Sigmoid colon (tissue), 7 donors: ENCODE measurements at places on chromosomes 1 and 21.

GRCh38 chr1:61162520-61163258 lies 80.3 kb downstream of the NFIA start:
- no peaks in the 10 kb centered on the region for H3K36me3 ChIP-seq

DNA sequence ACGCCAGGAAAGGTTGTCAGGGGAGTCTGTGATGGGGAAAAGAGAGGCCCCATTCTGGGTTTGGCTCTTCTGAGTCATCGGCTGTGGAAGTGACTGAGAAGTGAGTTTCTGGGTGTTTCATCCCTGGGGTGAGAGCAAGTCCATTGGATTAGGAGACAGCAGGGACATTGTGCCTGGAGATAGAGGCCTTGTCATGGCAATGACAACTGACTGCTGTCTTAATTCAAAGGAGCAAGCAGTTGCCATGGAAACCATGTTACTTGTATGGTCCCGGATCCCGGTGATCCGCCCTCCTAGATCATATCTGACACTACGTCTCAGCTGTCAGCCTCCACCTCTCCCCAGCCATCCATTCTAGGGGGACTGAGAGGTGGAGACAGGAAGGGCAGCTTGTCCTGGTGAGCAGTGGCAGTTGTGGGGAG lies 34.4 kb downstream of the KIAA0040 start:
- H3K4me3 ChIP-seq = no peak overlapping the region
- no peaks in the 10 kb centered on the region for H3K36me3 ChIP-seq
- no peaks in the 10 kb centered on the region for H3K4me1 ChIP-seq
- DNase-seq = no peak
- no peak overlapping the region for H3K27ac ChIP-seq

DNA sequence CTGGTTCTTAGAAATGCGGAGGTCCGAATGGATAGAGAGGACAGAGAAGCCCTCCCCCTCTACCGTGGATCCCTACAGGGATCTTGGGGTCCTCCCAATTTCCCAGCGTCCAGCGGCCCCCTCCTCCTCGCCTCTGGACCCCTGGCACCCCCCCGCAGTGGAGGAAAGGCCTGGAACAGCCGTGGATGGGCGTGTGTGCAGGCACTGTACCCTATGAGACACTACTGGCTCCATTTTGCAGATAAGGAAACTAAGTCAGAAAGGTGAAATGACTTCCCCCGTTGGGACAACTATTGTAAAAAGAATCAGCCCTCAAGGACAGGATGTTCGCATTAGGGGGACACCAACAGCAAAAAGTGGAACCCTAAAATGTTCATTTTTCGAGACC lies 931 bp upstream of the CLSTN1 start:
- H3K36me3 ChIP-seq = no peaks in the 10 kb centered on the region
- peak overlapping the region; percentile 93 for H3K4me3 ChIP-seq
- peaks cover 40% of the 10 kb centered on the region for H3K4me1 ChIP-seq
- H3K27ac ChIP-seq = peak overlapping the region; percentile 94

DNA sequence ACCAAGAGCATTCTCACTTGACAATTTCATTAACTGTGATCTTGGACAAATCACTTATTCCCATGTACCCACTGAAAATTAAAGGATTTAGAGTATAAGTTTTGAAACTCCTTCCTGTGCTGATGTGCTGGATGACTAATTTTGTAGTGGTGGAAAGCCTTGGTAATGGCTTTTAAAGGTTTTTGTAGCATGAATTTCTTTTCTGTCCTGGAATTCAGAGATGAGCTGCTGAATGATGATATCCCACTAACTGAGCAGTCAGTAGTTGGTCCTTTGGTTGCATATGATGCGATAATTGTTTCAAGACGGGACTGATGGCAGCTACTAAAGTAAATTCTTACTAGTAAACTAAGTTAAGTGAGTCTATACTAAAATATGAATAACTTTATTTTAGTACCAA lies 5.2 kb downstream of the RPL5 start:
- DNase-seq = no peak
- H3K27me3 ChIP-seq = no peaks in the 10 kb centered on the region
- H3K4me3 ChIP-seq = no peak overlapping the region
- peaks cover 74% of the 10 kb centered on the region for H3K4me1 ChIP-seq
- peaks cover 88% of the 10 kb centered on the region for H3K36me3 ChIP-seq

- H3K36me3 ChIP-seq = no peaks in the 10 kb centered on the region
- H3K27me3 ChIP-seq = no peaks in the 10 kb centered on the region
- no peaks in the 10 kb centered on the region for H3K4me1 ChIP-seq
- H3K27ac ChIP-seq = no peak overlapping the region
- no peak overlapping the region for H3K4me3 ChIP-seq
- DNase-seq = no peak
These were observed 43.9 kb downstream of the DSCAM start for GRCh38 chr21:40803101-40803500.

- no peaks in the 10 kb centered on the region for H3K36me3 ChIP-seq
- H3K27me3 ChIP-seq = no peaks in the 10 kb centered on the region
- peaks cover 20% of the 10 kb centered on the region for H3K4me1 ChIP-seq
- DNase-seq = peak; percentile 95
These were observed 106.9 kb upstream of the F3 start for GRCh38 chr1:94648225-94649007.

GRCh38 chr1:116372651-116373430 lies at the start of gene ATP1A1:
ATP1A1 (plus strand) TSS chr1:116373244; CDS start chr1:116373512, 268 bp downstream.
- H3K4me1 ChIP-seq = peaks cover 37% of the 10 kb centered on the region
- DNase-seq = peak; percentile 98
- H3K27me3 ChIP-seq = no peaks in the 10 kb centered on the region
- H3K27ac ChIP-seq = peak within 1 kb of the TSS; percentile 98
- peak within 1 kb of the TSS; percentile 99 for H3K4me3 ChIP-seq
- no peaks in the 10 kb centered on the region for H3K36me3 ChIP-seq

- no peaks in the 10 kb centered on the region for H3K36me3 ChIP-seq
- no peak overlapping the region for H3K4me3 ChIP-seq
- H3K27ac ChIP-seq = no peak overlapping the region
- no peak for DNase-seq
These were observed 236.1 kb upstream of the VAMP3 start for GRCh38 chr1:7535016-7535415.

GRCh38 chr1:223074445-223075300 lies 68.4 kb downstream of the TLR5 start:
- H3K4me3 ChIP-seq = no peak overlapping the region
- H3K27me3 ChIP-seq = no peaks in the 10 kb centered on the region
- H3K4me1 ChIP-seq = peaks cover 33% of the 10 kb centered on the region
- no peaks in the 10 kb centered on the region for H3K36me3 ChIP-seq

GRCh38 chr1:47828978-47829377 lies 168.2 kb downstream of the TRABD2B start:
- H3K4me3 ChIP-seq = no peak overlapping the region
- H3K27me3 ChIP-seq = no peaks in the 10 kb centered on the region
- no peak for DNase-seq
- no peaks in the 10 kb centered on the region for H3K36me3 ChIP-seq
- H3K4me1 ChIP-seq = no peaks in the 10 kb centered on the region

DNA sequence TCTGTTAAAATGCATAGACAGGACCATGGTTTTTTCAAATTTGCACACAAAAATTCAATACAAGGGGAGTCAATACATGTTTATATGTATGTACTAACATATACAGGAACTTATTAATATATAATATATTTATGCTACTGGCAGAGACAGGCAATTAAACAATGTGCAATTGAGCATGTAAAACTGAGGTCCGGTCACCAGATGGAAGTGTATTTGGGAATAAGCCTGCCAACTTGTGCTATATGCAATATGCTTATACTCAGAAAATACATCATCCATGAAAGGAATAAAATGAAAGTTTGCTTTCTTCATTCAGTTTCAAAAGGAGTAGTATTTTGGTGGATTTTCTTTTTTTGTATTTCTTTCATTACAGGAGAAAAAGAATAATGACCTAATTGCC lies 640.2 kb upstream of the CXADR start:
- no peaks in the 10 kb centered on the region for H3K27me3 ChIP-seq
- H3K4me1 ChIP-seq = no peaks in the 10 kb centered on the region
- no peak for DNase-seq
- no peak overlapping the region for H3K27ac ChIP-seq

DNA sequence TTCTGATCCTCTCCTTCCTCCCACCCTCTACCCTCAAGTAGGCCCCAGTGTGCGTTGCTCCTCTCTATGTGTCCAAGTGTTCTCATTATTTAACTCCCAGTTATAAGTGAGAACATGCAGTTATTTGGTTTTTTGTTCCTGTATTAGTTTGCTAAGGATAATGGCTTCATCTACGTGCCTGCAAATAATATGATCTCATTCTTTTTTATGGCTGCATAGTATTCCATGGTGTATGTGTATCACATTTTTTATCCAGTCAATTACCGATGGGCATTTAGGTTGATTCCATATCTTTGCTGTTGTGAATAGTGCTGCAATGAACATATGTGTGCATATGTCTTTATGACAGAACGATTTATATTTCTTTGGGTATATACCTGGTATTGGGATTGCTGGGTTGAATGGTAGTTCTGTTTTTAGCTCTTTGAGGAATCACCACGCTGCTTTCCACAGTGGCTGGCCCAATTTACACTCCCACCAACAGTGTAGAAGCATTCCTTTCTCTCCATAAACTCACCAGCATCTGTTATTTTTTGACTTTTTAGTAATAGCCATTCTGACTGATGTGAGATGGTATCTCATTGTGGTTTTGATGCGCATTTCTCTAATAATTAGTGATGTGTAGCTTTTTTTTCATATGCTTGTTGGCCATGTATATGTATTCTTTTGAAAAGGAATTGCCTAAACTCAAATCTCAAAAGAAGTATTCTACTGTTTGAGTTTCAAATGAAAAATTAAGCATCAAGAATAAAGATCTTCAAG lies 116.9 kb downstream of the ETS2 start:
- no peaks in the 10 kb centered on the region for H3K27me3 ChIP-seq
- no peak overlapping the region for H3K4me3 ChIP-seq
- peaks cover 33% of the 10 kb centered on the region for H3K4me1 ChIP-seq
- no peak for DNase-seq

DNA sequence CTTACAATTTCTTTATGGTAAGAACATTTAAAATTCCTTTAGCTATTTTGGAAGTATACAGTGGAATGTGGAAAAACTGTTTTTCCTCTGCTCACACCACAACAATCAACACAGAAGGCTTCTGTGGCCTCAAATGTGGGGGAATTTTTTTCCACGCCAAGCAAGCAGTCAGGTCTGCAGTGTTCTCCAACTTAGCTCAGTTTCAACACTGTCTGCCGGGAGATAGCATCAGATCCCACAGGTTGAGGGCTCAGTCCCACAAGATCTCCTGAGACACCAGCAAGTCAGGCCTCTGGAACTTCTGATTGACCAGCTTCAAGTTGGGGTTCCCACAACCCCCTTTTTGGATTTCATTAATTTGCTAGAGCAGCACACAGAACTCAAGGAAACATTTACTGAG lies 50.3 kb downstream of the PTBP2 start:
- H3K4me1 ChIP-seq = peaks cover 11% of the 10 kb centered on the region
- H3K27ac ChIP-seq = no peak overlapping the region
- no peak overlapping the region for H3K4me3 ChIP-seq

GRCh38 chr1:220217383-220217988 lies 54.8 kb downstream of the RAB3GAP2 start:
- no peaks in the 10 kb centered on the region for H3K4me1 ChIP-seq
- no peaks in the 10 kb centered on the region for H3K36me3 ChIP-seq
- H3K27ac ChIP-seq = no peak overlapping the region
- DNase-seq = no peak

GRCh38 chr1:121516234-121516967 lies 331.6 kb downstream of the SRGAP2C start:
- H3K27ac ChIP-seq = no peak overlapping the region
- H3K27me3 ChIP-seq = peaks cover 26% of the 10 kb centered on the region
- no peak overlapping the region for H3K4me3 ChIP-seq
- peaks cover 8% of the 10 kb centered on the region for H3K4me1 ChIP-seq
- DNase-seq = no peak

GRCh38 chr1:8374812-8375211 lies 56.9 kb downstream of the SLC45A1 start:
- peak overlapping the region; percentile 93 for H3K27ac ChIP-seq
- no peak for DNase-seq
- H3K27me3 ChIP-seq = no peaks in the 10 kb centered on the region
- no peaks in the 10 kb centered on the region for H3K36me3 ChIP-seq
- H3K4me1 ChIP-seq = peaks cover 95% of the 10 kb centered on the region

DNA sequence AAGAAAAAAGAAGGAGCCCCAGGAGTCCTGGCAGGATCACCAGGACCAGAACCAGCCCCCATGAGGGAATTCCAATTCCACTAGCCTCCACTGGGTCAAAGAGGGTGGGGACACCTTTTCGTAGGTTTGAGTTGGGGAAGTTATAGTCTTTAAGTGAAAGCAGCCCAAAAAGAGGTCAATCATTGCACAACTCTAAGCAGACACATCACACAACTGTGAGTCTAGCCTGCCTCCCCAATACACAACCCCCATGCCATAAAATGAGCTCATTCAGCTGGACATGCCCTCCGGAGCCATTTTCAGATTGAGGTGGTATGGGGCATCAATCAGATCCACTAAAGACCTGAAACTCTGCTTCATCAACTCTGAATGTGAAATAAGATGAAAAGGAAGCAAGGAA lies 179.9 kb downstream of the NPHP4 start:
- no peak for DNase-seq
- H3K4me3 ChIP-seq = no peak overlapping the region
- H3K27ac ChIP-seq = no peak overlapping the region

DNA sequence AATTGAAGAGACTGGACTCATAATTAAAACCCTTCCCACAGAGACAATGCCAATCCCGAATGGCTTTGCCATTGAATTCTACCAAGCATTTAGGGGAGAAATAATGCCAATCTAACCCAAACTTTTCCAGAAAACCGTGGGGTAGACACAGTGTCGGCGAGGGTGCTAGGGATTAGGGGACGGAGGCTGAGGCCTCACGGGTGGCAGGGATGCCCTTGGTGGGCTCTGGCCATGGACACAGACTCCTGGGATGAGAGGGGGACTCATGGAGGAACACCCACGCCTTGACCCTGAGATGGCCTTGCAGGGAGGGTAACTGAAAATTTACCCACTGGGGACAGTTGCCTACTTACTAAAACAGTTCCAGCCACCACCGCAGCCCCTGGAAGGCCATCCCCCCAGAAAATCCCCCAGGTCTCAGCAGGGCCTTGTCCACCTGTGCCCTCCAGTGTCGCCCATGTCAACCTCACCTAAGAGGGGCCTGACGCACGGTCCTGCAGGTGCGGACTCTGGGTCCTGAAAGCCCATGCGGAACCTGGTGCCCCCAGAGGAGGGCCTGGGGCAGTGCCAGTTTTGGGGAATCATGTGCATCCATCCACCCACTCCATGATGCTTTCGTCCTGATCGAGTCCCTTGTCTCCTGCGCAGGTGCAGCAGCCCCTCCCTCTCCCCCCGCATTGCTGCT lies 1.9 kb downstream of the KRTAP10-5 start:
- DNase-seq = no peak
- H3K4me1 ChIP-seq = no peaks in the 10 kb centered on the region
- no peak overlapping the region for H3K4me3 ChIP-seq
- H3K27me3 ChIP-seq = peaks cover 6% of the 10 kb centered on the region
- no peak overlapping the region for H3K27ac ChIP-seq

DNA sequence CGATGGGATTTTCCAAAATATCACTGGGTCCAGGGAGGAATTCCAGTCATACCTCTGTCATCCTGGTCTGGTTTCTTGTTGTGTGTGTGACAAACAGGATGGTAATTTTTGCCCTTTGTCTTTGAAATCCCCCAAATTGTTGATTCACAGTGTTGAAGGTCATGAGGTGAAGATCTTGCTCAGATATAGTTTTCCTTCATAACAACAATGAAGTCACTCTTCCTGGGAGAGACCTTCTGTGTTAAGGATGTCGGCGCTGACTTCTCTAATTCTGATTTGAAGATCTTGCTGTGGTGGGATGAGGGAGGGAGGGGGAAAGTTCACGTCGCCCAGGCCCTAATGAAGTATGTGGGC lies 32.2 kb upstream of the MPZL1 start:
- no peak overlapping the region for H3K27ac ChIP-seq
- H3K27me3 ChIP-seq = no peaks in the 10 kb centered on the region
- H3K4me1 ChIP-seq = peaks cover 31% of the 10 kb centered on the region
- no peak for DNase-seq

GRCh38 chr1:203442821-203443220 lies 32.8 kb upstream of the PRELP start:
- H3K36me3 ChIP-seq = no peaks in the 10 kb centered on the region
- H3K27me3 ChIP-seq = no peaks in the 10 kb centered on the region
- no peak overlapping the region for H3K4me3 ChIP-seq
- DNase-seq = no peak
